ENCODE measurements at places on chromosomes 12 and 14. TPM values are rescaled to one million over a fixed set of nuclear protein-coding genes. Genes with fewer than 3 reads are reported as not detected.

GRCh38 chr14:38578278-38578681 is 322.4 kb upstream of the CLEC14A start:
- no peak for DNase-seq

DNA sequence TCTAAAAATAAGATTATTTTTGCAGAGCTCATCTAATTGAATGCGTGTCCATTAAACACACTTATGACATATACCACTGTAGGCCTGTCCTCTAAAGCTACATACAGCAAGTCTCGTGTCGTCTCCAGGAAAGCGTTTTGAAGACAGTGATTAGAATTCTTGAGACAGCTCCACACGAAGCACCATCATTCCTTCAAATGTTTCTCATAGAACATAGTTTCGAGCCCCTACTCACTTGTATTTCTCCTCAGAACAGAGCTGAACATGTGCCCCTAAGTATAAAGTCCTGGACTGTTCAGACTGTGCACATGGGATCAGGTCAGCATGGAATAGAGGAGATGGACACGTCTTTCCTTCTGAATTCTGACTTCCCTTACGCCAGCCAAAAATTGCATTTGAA is 64.5 kb upstream of the HMGA2 start:
- DNase-seq, result no peak

Gene KLHL33
- 0.04 TPM for total RNA-seq

Gene FAM90A1
- 0.09 TPM for total RNA-seq

Gene KRT75
- total RNA-seq, result not detected
